ENCODE measurements at places on chromosomes 1 and 21. TPM values are rescaled to one million over a fixed set of nuclear protein-coding genes. Genes with fewer than 3 reads are reported as not detected.

DNA sequence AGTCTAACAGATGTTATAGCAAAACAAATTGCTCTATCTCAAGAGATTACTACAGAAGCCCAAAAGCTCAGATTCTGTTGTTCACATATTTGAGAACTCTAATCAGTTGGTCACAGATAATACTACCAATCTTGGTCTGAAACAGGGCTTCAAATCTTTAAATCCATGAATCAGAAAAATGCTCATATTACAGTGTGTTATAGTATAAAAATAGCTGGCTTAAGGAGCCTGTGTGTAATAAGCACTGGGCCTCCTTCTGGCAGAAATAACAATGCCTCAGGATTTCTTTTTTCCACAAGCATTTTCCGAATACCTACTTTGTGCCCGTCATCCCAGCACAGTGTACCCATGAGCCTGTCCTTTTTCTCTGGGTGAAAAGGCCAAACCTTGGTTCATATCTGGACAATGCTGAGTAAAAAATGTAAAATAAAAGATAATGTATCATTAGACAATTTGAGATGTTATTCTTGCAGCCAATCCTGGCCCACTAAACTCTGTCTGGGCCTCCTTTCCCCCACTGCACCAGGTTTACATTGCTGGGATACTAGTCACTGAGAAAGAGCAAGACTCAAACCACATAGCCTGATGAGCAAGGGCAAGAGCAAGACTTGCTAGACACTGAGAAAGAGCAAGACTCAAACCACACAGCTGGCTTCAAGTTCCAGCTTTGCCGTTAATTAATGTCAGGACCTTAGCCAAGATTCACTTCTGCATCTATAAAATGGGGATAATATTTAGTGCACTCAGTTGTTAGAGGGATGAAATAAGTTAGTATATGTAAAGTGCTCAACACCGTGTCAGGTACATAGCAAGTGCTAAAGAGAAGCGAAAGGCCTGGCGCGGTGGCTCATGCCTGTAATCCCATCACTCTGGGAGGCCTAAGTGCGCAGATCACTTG, 17.0 kb upstream of the ADAR start:
- DNase-seq, result no peak

Gene CLIC6
- total RNA-seq, result not detected

GRCh38 chr1:72892461-72892860, 610.1 kb upstream of the NEGR1 start:
- DNase-seq, result no peak

Gene DNAJC6
- total RNA-seq, result 0.67 TPM

- no peak for DNase-seq
These were observed 268.0 kb downstream of the PTPRC start for GRCh38 chr1:198906739-198907422.

- DNase-seq, result no peak
These were observed 23.7 kb upstream of the LYPLAL1 start for GRCh38 chr1:219149953-219150352.

- DNase-seq, result no peak
These were observed 93.1 kb upstream of the BCAR3 start for GRCh38 chr1:93774707-93775106.

GRCh38 chr1:226786550-226786949, 47.5 kb upstream of the ITPKB start:
- DNase-seq, result no peak

- no peak for DNase-seq
These were observed 5.2 kb upstream of the DENND2D start for GRCh38 chr1:111205714-111206050.

Gene LCE3D
- total RNA-seq, result not detected

Gene SPRR2G
- total RNA-seq, result not detected

DNA sequence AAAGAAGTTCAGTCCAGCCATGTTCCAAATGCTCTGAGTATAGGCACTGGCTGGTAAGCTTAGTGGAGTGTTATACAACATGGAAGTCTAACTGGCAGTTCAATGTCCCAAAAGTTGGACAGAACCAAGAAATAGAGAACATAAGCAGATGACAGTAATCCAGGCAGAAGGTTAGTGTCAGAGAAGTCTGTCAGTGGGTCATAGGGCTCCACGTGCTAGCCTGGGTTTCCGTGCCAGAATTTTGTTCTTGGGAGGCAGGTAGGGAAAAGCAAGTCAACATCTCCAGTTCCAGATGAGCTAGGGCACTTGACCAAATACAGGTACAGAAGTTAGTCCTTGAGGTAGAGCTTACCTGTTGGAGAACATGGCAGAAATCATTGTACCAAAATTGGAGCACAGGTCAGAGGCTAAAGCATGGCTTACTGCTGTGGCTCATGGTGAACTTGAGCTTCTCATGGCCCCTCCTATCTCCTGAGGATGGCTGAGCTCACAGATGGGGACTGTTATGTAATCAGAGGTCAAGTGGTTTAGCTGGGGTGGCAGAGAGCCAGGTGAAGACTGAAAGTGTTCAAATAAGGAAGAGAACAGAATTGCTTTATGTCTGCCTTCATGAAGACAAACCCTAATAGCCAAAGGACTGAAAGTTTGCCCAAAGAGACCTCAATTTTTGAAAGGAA, 170.8 kb downstream of the NFIA start:
- no peak for DNase-seq

DNA sequence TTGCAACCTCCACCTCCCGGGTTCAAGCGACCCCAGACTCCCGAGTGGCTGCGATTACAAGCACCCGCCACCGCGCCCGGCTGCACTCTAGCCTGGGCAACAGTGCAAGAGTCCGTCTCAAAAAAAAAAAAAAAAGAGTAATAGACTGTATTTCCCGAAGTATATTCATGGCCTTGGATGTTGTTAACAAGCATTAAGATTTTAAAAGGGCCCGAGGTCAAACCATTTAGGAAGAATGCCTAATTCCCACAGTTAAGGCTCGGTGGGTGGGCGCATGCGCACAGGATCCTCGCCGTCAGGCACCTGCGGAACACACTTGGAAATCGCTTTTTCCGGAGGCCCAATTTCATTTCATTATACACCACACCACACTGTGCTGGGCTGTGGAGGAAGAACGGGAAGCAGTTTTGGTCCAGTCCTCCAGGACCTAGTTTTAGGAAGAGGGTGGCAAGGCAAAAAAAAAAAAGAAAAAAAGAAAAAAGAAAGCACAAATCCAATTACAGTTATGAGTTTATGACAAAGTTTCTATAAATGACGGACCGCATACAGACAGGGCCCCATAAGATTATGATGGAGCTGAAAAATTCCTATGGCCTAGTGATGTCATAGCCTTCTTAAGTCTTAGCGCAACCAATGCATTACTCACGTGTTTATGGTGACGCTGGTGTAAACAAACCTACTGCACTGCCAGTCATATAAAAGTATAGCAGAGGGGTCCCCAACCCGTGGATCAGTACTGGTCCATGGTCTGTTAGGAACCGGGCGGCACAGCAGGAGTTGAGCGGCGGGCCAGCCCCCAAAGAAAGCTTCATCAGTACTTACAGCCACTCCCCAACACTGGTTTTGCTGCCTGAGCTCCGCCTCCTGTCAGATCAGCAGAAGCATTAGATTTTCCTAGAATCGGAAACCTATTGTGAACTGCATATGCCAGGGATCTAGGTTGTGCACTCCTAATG, 38.2 kb downstream of the H3-3A start:
- DNase-seq, result no peak

Gene HAO2
- not detected for total RNA-seq

Gene GUCA2A
- not detected for total RNA-seq

- no peak for DNase-seq
These were observed 11.9 kb downstream of the C2CD2 start for GRCh38 chr21:41941941-41942340.

Gene ARTN
- not detected for total RNA-seq

All from activated B cell treated with CpG ODN at 0.5 μM for 24 hours (primary cell).